NCI-H1092 (cell line): ENCODE measurements at places on chromosomes 7 and 10.

GRCh38 chr10:61302124-61302523, 151.1 kb downstream of the TMEM26 start:
- DNase-seq: no peak

DNA sequence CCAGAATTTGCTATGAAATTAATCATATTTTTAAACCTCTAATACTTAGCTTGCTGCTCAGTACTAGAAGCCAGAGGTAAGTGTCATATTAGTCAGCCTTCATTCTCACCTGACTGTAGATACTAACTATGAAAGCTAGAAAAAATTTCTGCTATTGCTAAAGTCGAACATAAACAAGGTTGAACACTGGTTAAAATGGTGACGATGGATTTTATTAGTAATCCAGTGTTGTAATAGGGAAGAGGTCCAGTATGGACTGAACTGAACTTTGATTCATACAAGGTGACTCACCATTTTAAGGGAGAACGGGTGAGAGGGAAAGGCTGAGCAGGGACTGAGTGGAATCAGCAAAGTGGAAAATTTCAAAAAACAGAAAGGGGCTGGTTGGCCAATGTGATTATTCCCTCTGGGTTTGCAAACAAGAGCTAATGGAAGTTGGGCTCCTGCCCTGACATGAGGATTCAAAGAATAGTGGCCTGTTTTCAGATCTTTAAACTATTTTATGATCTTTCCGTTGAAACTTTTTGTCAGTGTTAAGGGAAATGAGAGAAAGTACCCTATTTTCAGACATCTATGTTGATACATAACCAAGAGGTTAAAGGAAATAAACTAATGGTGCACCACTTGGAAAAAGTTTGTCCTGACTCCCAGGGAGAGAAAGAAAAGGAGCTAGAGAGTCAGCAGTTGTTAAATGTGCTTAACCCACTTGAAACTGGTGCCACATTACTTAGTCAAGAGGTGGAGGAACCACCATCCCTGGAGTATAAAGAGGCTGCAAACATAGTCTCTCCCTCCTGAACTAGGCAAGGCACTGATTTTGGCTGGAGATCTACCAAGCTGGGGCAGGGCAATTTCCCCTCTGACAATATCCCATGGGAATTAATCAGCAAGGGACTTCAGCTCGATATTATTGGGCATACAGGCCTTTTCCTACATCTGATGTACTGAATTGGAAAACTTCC, 15.3 kb upstream of the AKR1C1 start:
- no peak for DNase-seq

GRCh38 chr7:93551063-93551895, 23.2 kb downstream of the CALCR start:
- DNase-seq: no peak

DNA sequence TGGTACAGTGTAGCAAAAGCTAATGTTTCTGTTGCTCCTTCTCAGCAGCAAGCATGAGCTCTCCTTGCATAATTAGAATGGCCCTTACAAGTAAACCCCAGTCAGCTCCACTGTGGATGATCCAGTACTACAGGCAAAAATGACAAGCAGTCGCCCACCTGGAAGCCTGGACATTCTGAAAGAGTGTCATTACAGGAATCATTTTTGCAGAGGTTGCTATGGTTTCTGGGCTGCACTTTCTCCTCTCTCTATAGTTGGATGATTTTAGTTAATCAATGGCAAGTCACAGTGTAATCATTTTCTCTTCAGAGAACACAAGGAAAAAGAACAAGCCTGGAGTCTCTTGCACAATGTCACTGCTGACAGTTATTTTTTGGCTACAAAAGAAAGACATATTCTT, 102.9 kb upstream of the MYO3A start:
- DNase-seq: no peak

- DNase-seq: no peak
These were observed 9.8 kb upstream of the DENND2A start for GRCh38 chr7:140650367-140650766.

GRCh38 chr7:102916881-102917280, 4.1 kb downstream of the LRRC17 start:
- DNase-seq: no peak
